ENCODE measurements at places on chromosomes 12 and 14.

GRCh38 chr12:127280393-127281275 lies 986.3 kb upstream of the TMEM132C start:
- no peak for DNase-seq

DNA sequence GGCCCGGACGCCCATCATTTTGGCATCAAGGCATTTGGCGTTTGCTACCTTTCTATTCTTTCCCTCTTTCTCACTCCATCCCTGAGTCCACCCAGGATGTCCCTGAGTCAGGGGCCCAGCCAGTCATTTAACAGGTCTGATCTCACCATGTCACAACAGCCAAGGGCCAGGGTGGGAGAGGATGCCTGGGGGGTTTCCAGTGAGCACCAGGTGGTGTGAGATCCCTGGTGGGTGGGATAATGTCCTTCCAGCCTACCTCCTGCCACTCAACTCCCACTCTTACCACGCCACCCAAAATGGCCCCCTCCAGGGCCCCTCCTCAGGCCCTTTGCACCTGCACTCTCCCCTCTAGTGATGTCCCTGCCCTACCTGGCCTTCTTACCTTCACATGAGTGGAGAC lies 310.8 kb downstream of the BCL11B start:
- no peak for DNase-seq

DNA sequence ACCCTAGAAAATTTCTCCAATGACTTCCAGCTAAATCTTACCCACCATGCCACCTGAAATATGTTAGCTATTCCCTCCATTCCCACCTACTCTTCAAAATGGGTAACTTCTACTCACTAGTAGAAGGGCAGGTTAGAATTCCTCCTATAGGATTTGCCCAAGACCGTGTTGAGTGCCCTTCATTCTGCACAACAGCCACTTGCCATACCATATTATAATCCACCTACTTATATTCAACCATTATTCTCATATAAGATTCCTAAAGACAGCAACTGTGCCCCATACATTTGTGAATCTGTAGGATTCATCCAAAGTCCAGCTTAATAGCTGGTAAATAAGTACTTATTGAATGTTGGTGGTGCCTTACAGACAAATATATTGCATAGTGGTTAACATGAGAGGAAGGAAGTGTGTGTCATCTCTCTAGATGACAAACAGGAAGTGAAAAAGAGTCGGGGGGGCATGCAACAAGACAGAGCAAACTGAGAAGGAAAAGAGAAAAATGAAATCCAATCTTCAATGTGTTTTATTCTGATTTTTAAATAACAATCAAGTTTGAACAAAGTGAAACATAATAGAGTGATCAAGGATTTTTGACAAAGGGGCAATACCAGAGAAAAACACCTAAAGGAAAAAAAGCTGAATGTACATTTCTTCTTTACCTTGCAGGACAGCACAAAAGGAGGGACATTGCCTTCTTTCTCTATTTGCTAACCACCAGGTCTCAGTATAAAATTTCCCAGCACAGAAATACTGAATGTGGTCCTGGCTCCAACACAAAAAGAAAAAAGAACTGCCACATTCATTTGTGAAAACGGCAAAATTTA lies 389.3 kb upstream of the USP15 start:
- no peak for DNase-seq

- no peak for DNase-seq
Measured at GRCh38 chr14:77554816-77555599, 56.4 kb upstream of the ISM2 start.

GRCh38 chr12:107641154-107641553 lies 44.4 kb upstream of the PWP1 start:
- no peak for DNase-seq

DNA sequence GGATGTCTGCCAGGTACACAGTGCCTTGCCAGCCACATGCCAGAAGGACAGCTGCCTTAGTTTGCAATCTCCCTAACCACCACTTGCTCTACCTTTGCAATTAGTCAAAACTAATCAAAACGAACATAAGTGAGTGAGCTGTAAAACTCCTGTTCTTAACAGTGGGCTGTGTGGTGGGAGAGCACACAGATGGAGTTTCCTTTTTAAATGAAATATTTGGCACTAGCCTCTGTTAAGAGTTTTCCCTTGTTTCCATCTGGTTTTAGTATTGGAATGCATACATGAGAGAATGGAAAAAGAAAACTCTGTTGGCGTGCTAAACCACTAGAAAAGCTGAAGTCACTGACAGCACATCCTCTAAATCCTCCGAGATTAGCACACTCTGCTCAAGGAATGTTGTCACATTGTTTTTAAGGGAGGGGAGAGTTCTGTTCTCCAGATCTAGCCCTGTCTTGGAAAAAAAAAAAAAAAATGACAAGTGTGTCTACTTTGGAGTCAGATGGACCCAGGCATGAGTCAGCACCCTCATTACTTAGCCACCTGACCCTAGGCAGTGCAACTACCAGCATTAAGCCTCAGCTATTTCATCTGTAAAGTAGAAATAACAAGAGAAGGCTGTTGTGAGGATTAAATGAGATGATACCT lies 83.9 kb downstream of the STXBP6 start:
- no peak for DNase-seq

- no peak for DNase-seq
Measured at GRCh38 chr12:92418381-92418780, 272.7 kb upstream of the BTG1 start.

- DNase-seq, result no peak
Measured at GRCh38 chr12:69118516-69118915, 120.9 kb upstream of the CPSF6 start.

- no peak for DNase-seq
Measured at GRCh38 chr14:50533241-50533705, 904 bp upstream of the MAP4K5 start.

DNA sequence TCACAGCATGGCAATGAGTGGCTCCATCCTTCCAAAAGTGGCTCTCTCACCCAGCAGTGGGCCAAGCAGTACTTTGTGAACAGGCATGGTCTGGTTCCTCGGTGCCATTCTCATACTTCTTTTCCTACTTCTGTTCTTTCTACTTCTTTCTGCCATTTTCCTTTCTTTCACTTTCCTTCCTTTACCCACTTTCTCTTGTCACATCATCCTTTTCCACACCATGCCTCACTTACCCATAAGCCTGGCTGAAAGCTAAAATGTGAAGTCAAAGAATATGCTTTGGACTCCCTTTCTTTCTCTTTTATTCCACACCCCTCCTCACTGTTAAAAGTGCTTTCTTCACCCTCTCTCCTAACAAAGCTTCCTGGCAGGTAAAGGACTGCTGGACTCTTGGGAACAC lies 57.0 kb downstream of the PTHLH start:
- DNase-seq, result no peak

GRCh38 chr12:99388671-99389195 lies 258.8 kb upstream of the GARIN6 start:
- no peak for DNase-seq

GRCh38 chr14:61033855-61034254 lies 52.8 kb downstream of the SLC38A6 start:
- DNase-seq, result no peak

- DNase-seq, result no peak
Measured at GRCh38 chr12:10363914-10364814, 25.7 kb downstream of the KLRK1 start.

DNA sequence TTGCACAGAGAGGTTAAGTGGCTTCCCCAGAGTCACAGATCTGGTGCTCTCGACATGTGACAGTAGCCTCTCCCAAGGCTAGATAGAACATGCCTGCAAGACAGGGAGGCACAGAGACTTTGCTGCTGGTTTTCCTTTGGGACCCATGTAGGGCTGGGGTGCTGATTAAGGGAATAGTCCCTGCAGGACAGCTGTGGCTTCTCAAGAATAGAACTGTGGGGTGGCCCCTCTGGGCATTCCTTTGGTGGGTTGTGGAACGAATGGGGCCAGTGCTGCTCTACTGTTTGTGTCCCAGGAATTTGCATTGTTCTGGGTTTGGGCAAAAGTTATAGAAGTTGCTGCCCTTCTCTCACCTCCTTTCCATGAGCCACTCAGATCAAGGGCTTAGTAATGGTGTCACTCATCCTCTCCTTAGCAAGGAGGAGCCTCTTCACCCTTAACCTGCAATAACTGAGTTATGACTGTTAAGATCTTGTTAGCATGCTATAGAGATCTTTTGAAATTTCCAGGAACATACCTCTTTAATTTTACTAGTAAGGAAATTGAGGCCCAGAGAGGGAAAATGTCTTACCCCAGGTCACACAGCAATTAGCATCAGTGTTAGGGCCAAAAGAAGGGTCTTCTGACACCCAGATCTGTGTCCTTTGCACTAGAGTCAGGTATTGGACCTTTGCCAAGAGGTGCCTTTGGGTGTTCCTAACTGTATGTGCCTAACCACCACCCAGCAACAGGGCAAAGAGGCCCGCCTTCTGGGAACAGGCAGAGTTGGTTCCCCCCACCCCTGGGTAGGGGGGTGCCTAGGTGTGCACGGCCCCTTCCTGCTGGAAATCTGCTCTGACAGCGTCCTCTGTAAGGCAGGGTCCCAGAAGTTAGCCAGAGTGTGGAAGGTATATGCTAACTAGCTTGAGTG lies 31.4 kb downstream of the CD9 start:
- no peak for DNase-seq

DNA sequence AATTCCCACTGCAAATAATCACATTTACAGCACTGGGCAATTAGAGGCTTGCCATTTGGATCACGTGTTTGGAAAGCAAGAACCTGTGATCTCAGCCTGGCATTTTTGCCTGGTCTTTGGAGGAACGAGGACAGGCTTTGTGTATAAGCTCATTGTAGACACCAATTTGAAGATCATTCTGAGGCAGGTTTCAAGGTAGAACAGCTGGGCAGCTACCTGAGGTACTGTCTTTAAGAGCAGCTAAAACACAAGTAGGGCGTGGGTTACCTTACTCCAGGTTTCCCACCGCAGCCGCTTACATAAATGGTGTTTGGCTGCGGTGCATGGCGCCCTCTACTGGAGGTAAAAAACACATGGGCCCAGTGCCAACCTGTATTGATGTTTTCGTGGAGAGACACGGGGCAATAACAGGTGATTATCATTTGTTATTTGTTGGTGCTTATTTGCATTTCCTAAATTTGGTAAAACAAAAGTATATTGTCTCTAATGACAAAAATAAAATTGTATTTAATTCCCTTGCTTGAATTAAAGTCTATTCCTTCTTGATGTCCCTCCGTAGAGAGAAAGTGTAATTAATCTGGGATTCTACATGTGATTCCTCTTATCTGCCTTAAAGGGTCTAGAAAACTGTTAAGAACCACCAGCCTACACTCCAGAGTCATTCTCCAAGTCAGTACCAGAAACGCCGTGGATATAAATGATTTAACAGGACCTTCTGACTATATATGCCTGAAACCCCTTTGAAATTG lies 69.7 kb downstream of the SVOP start:
- DNase-seq, result peak; percentile 41

- no peak for DNase-seq
Measured at GRCh38 chr12:1130164-1130563, 139.1 kb downstream of the ERC1 start.

DNA sequence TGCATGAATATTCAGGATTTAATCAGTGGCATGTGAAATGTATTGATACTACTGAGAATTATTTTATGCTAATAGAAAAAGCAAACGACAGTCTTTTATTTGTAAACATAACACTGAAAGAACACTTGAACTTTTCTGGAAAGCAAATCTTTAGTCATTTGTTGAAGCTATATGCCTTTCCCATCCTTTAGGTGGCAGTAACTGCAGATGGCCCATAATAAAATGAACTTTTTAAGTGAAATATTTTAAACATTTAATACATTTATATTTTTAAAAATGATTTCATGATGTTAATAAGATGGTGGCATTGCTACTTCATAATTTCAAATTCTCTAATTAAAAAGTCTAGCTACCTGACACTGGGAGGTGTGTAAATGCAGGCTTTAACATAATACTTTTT lies 13.9 kb upstream of the KRR1 start:
- no peak for DNase-seq

GRCh38 chr14:59564366-59564765 lies 12.2 kb downstream of the CCDC175 start:
- no peak for DNase-seq

GRCh38 chr14:90402016-90402415 lies 5.2 kb downstream of the CALM1 start:
- no peak for DNase-seq

Data from effector CD8-positive, alpha-beta T cell (primary cell).